Progenitor cell of endocrine pancreas (in vitro differentiated cells): ENCODE measurements at places on chromosomes 16 and 17.

DNA sequence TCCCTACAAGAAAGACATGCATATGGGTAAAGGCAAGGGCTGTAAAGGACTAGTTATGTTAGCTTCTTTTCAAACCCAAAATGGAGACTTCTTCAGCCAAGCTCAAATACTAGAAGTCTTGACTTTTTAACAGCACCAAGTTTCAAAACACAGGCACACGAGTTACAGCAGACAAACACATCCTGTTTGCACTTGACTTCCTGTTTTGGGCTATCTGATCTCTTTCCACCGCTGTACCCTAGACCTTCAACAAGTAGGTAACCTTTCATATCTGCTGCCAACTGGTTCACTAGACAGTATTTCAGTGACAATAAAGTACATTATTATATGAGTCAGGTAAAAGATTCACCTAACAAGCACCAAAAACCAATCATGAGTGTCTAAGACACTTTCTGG lies 12.3 kb downstream of the RFFL start:
- DNase-seq, result no peak

DNA sequence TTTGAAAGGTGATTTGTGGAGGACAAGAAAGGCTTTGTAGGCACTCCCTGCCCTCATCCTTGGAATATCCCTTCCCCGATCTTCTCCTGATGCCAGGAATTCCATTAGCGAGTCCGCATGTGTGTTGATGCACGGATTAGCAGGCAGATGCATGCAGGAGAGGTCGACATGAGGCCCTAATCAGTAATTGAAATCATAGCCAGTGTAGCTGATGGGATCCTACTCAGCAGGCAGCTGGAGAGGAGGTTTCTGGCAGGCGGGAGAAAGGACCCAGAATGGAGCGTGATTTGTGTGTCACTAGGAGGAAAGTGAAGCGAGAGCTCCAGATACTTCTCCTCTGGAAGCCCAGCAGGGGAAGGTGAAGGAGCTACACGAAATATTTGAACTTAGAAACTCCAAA lies 196.3 kb upstream of the CDH11 start:
- DNase-seq, result no peak

DNA sequence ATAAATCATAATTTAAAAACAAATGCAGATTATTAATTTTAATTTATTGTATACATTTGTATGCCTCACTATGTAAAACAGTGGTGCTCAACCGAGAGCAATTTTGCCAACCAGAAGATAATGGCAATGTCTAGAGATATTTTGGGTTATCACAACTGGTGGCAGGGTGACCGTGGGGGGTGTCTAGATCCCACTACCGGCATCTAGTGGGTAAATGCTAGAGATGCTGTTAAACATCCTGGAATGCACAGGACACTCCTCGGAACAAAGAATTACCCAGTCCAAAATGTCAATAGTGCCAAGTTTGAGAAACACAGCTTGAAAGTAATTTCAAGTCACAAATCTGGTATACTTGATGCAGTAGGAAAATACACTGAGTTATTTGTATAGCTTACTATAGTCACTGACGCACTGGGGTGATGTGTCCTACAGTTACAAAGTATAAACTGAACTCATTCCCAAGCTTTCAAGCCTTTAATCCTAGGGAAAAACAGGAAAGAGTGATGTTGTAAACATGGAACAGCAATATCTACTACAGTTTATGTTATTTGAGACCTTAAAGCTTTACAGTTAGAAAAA lies 133.5 kb downstream of the BRIP1 start:
- no peak for DNase-seq

- peak; percentile 18 for DNase-seq
Observed at GRCh38 chr16:23182679-23183542, at the start of gene SCNN1G. Gene SCNN1G, plus strand, starts transcription at chr16:23182745. Its CDS starts 3,527 bp downstream, at chr16:23186272.

GRCh38 chr17:58238147-58238634 lies at the start of gene LPO:
Gene LPO, plus strand, starts transcription at chr17:58238584. Its CDS starts 4,396 bp downstream, at chr17:58242980.
- no peak for DNase-seq

GRCh38 chr16:6861135-6861814 lies 471.4 kb upstream of the RBFOX1 start:
- no peak for DNase-seq

DNA sequence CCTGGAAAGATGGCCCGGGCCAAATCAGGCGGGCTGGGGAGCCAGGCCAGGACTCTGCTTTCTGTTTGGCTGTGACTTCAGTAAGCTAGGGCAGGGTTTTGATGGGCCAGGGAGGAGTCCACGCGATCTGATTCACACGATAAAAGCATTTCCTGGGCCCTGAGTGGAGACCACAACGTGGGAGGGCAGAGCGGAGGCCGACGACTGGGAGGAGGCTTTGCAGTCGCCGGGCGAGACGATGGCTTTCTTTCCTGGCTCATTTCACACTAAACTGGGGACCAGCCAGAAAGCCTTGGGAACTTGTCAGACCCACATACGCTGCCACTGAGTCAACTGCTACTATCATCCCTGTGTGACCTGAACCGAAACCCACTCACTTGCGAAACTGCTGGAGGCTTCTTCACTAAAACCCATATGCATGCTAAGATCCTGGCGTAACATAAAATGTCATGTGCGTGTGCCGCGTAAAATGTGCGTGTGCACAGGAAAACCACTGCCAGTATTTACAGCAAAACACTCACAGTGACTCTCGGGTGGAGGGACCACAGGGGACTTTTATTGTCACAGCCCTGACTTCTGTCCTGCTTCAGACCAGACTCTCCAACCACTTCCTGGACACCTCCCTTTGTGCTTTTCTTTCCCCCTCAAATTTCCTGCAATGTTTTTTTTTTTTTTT lies 14.2 kb upstream of the RHBDF2 start:
- DNase-seq, result no peak

- no peak for DNase-seq
Observed at GRCh38 chr16:9260666-9261065, 169.2 kb downstream of the HAPSTR1 start.

DNA sequence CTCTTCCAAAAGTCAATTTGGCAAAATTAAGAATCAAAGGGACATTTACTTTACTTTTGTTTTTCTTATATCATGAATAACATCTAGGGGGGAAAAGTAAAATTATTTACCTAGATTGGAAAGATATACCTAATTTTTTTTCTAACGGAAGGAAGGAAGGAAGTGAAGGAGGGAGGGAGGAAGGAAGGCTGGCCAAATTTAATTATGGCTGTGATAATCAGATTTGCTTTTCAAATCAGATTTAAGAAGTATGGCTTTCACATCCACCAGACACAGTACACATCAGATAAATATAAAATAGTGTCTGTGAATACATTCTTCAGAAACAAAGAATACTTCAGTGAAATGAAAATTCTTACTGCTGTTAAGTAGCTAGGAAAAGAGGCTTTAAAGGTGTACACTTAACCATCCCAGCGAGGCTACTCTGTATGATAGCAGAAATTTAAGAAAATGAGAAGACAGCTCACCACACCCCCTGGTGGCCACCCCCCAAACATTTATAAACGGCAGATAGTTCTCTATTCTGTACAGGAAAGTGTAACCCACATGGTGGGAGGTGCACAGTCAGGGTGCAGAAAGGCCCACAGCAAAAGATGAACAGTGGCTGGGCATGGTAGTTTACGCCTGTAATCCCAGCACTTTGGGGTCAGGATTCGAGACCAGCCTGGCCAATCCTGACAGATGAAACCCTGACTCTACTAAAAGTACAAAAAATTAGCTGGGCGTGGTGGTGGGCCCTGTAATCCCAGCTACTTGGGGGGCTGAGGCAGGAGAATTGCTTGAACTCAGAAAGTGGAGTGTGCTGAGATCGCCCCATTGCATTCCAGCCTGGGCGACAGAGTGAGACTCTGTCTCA lies 150.8 kb downstream of the SSH2 start:
- DNase-seq, result peak; percentile 15

- no peak for DNase-seq
Observed at GRCh38 chr16:87703835-87704375, 61.9 kb downstream of the KLHDC4 start.

GRCh38 chr17:75535119-75535537 lies 9.6 kb downstream of the LLGL2 start:
- DNase-seq, result peak; percentile 52

- no peak for DNase-seq
Observed at GRCh38 chr16:70753228-70753627, 47.7 kb downstream of the VAC14 start.

GRCh38 chr17:27504188-27504995 lies 48.1 kb downstream of the KSR1 start:
- no peak for DNase-seq

DNA sequence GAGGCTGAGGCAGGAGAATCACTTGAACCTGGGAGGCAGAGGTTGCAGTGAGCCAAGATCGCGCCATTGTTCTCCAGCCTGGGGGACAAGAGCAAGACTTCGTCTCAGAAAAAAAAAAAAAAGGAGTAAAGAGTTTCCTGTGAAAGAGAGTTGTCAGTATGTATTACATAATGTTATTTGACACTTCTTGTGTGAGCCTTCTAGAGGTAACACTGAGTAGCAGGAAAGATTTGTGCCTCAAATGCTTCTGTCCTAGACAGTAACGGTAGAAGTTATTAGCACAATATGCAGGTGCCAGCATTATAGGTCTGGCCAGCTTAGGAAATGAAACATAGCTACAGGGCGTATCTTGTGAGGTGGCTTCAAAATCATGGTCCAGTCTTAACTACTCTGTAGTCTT lies 6.2 kb downstream of the RPS6KB1 start:
- DNase-seq, result no peak

DNA sequence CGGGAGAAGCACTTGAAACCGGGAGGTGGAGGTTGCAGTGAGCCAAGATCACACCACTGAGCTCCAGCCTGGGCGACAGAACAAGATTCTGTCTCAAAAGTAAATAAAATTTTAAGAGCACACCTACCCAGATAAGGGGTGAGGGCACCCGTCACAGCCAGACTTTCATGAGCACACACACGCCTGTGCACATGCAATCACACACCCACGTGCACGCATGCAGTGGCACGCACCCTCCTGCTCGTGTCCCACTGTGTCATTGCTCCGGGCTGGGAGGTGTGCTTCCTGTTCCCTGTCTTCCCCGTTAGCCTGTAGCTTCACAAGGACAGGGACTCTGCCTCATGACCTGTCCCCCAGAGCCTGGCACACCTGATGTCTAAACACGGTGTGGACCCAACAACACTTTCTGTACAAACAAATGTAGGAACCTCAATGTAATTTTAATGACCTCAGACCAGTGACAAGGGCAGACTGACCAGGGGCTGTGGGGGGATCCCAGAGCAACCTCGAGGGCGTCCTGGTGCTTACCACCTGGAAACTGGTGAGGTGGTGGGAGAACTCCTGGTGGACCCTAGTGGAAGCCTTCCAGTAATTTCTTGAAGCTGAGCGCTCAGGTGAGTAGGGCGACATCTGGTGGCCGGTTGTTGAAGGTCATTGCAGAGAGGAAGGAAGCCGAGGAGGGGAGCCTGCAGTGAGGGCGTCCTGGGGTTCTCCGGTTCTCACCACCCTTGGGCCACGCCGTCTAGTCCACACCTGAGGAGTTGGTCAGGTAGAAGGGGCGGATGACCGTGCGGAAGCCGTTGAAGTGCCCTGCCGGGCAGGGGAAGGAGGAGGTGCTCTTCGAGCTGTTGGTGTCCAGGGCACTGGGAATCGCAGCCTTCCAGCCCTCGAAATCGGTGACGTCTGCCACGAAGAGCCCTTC lies 8.6 kb downstream of the LGALS3BP start:
- DNase-seq, result peak; percentile 67

DNA sequence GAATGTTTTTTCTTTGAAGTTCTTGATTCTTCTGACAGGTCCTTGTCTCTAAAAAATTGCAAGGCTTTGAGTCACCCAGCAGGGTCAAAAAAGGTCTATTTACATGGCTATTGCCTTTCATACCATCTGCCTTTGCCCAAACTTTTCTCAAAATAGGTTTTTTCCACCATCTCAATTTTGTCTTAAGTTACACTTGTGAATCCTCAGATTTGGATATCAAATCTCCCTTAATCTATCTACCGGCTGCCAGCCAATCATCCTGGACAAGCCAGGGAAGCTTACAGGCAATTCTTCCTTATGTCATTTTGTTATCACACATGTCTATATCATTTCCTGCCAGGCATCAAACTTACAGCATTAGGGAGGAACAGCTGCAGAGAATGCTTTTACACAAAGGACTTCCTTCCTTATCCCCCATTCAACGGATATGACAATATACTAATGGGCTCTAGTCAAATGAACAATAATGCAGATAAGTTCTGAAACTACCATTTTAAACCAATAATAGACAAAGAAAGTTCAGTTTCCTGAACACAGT lies 104.1 kb upstream of the CORO6 start:
- no peak for DNase-seq

GRCh38 chr17:69878661-69879060 lies 196.4 kb upstream of the KCNJ16 start:
- DNase-seq, result no peak

DNA sequence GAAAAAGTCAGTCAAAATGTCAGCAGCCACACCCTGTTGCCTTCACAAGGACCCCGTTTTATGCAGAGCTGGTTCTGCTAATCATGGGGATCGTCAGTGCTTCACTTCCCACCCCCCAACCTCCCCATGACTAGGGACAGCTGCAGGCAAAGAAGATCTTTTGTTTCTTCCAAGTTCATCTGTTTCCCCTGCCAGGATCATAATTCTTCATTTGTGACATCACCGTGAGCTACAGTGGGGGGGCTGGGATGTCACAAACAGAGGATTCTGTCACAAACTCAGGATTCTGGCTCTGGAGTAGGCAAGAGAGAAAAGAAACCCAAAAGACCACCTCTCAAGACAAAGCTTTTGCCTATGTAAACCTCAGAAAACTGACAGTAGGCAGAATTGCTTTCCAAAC lies 24.7 kb downstream of the DNAJC7 start:
- DNase-seq, result no peak
